Cardiac ventricle fibroblast (primary cell): ENCODE measurements at places on chromosomes 5 and 9. TPM values are rescaled to one million over a fixed set of nuclear protein-coding genes. Genes with fewer than 3 reads are reported as not detected.

BSPRY gene
- total RNA-seq = not detected in 2 replicates

PDE8B gene
- not detected in 2 replicates for total RNA-seq

GPRIN1 gene
- total RNA-seq = 2.2 and 2.4 TPM in 2 replicates

TUBB4B gene
- 118 and 122 TPM in 2 replicates for total RNA-seq

SIT1 gene
- total RNA-seq = not detected in 2 replicates

AIF1L gene
- 0.75 and 0.88 TPM in 2 replicates for total RNA-seq
